NCI-H187 (cell line): ENCODE measurements at places on chromosomes 11 and 22.
A peak's percentile ranks its signal among the peaks of the same experiment; 100 is the strongest.

- DNase-seq: no peak
These were observed 87.5 kb downstream of the YAP1 start for GRCh38 chr11:102197670-102198139.

DNA sequence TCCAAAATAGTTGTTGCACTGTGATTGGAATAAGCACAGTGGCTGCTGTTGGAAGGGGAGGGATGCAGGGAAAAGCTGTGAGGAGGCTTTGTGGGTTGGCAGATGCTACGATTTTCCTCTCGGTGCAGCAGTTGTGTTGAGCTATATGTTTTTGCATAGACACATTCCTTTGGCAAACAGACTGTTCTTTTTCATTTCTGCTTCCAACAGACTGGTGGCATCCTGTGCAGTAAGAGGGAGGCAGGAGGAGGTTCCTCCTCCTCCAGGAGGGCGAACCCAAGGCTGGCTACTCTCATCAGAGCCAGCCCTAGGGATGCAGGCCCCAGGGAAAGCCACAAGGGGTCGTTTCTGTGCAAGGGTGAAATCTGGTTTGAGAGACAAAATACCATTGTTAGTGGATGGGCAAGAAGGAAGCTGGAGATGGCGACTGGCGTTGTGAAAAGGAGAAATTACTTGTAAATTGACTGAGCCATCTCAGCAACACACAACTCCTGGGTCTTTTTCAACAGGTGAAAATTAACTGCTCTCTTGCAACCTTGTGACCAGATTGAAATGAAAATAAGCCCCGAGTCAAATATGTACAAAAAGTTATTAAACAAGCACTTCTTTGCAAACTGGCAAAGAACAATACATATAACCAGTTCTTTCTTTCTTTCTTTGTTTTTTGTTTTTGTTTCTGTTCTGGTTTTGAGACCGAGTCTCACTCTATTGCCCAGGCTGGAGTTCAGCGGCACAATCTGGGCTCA, 26.5 kb upstream of the UBASH3B start:
- peak; percentile 30 for DNase-seq

- DNase-seq: no peak
These were observed 509 bp downstream of the LAMTOR1 start for GRCh38 chr11:72102631-72102945.

DNA sequence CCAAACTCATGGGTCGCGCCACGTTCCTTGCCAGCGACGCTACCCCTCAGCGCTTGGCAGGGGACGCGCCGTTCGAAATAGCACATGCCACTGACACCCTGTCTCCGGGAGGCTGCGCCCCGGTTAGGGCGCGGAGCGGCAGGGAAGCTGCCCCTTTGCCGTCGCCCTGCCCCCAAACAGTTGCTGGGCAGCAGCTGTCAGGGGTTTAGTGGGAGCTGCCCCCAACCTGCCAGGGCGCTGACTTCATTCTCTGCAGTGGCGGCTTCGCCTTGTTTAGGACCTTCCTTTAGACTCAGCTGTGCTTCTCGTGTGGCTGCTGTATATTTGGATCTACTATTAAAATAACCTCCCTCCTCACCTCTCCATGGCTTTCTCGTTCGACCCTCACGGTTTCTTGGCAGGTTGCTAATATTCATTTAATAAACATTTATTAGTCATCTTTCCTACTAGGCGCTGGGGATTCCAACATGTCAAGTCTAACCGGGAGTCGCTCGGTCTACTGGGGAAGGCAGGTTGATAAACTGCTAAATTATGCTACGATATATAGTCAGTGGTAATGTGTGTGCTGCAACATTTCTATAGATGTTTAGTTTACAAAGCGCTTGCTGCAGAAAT, 782 bp downstream of the TMEM109 start:
- no peak for DNase-seq

DNA sequence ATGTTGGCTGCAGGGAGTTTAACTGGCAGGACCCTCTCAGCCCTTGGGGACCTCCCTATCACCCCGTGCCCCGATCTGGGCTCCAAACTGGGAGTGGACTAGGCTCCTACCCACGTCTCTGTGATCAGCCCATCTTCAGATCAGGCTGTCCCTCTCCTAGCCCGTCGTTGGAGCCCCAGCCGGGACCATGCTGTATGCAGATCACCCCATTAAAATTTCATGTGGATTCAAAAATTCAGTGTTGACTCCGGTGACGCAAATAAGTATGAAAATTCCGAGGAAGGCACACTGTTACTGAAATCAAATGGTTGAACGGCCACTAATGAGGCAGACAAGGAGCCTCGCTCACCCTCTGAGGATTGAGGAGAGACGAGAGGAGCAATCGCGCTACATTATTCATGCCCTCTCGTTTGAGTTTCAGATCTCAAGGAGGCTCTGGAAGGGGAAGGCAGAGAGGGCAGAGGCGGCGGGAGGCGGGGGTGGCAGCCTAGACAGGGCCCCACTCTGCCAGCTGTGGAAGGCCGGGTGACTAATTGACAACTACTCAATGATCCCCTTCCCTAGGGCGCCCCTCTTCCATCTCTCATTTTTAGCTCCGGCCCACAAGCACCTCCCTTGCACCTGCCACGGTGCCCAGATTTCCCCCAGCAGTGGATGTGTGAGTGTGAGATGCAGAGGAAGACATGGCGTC, 255.4 kb downstream of the MIAT start:
- no peak for DNase-seq

GRCh38 chr11:44674809-44675208, 52.0 kb upstream of the TSPAN18 start:
- no peak for DNase-seq

DNA sequence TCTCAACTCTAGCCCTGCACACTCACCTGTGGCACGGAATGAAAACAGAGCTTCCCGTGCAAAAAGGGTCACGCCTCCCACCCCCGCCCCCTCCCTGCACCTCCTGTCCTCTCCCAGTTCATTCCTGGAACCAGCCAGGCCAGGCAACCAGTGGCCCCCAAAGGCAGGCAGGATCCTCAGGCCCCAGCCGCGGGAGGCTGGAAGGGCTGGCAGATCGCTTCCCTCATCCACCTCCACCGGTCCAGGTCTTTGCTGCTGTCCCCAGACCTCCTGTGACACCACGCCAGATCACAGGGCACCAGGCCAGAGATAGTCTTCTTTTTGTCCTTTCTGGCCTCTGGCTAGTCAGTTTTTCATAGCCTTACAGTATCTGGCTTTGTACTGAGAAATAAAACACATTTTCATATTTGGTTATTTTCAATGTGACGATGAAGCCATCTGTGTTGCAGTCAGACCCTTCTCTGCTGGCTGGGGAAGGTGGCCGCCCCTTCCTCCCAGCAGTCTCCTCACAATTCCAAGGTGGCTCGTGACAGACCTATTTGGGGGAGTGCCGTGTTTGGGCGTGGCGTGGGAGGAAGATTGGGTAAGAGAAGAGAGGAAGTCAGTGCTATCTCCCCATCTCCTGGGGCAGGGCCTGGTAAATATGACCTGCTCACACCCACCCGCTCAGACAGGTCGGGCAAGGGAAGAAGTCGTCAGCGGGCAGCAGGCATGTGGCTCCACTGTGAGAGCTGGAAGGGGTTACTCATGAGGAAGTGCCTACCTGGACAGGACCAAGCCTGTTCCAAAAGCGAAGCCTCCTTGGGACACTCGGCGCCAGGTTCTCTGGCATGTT, 9.1 kb downstream of the SSH3 start:
- no peak for DNase-seq

- no peak for DNase-seq
These were observed 7.7 kb upstream of the LTO1 start for GRCh38 chr11:69682681-69683326.

DNA sequence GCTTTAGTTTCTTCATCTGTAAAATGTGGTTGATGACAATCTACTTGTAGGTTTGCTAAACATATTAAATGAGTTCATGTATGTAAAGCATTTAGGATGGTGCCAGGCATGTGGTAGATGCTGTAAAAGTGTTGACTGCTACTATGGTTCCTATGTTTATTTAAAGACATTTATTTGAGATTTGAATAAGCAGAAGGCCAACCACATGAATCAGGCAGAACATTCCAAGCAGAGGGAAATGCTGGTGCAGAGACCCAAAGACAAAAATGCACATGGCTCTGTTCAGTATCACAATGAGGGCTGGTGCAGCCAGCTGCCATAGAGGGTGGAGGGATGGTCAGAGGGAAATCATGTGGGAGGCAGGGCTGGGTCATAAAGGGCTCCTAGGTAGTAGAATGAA, 156.2 kb upstream of the PDGFD start:
- DNase-seq: no peak

GRCh38 chr22:29071261-29072045, 1.4 kb upstream of the KREMEN1 start:
- DNase-seq: no peak

GRCh38 chr11:2203440-2204259, 32.0 kb upstream of the TH start:
- DNase-seq: no peak

GRCh38 chr11:85539029-85539689, 88.0 kb downstream of the DLG2 start:
- DNase-seq: no peak

DNA sequence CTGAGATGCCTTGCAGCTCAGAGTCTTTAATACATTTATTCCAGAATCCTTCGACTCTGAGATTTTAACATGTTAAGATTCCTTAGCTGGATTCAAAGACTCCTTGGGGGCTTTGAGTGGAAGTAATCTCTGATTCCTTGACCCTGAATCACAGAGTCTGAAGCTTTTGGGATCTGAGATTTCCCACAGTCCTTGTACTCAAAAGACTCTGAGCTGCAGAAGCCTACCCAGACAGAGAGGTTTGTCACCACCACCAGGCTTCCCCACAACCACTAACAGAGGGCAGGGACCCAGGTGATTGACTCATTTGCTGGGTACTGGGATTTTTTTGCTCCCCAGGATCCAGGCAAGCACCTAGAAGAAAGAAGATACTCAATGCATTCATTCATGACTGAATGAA, 1.4 kb upstream of the SERPINH1 start:
- no peak for DNase-seq

DNA sequence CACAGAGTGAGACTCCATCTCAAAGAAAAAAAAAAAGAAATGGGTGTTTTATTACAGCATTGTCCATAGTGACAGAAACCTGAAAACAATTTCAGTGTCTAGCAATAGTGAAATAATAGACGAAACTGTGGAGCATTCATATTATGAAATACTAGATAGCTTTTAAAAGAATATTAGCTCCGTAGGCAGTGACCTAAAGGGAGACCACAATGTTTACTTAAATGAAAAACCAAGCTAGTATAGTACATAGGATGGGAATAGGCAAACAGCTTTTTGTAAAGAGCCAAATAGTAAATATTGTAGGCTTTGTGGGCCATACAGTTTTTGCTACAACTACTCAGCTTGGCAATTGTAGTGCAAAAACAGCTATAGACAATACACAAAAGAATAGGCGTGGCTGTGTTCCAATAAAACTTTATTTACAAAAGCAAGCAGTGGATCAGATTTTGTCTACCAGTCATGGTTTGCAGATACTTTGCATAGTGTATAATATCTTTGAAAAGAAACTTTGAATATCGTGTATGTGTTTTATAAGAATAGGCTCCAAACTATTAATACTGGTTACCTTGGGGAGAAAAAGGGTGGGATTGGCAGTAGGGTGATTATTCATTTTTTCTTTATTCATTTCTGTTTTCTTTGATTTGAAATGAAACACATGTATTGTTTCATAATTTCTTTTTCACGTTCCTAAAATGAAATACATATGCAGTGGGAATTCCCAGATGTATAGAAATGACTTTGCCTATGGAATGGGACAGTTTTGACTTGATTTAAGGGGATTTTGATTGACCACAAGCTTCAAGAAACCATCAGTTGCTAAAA, 50.7 kb downstream of the PRR5L start:
- DNase-seq: no peak

DNA sequence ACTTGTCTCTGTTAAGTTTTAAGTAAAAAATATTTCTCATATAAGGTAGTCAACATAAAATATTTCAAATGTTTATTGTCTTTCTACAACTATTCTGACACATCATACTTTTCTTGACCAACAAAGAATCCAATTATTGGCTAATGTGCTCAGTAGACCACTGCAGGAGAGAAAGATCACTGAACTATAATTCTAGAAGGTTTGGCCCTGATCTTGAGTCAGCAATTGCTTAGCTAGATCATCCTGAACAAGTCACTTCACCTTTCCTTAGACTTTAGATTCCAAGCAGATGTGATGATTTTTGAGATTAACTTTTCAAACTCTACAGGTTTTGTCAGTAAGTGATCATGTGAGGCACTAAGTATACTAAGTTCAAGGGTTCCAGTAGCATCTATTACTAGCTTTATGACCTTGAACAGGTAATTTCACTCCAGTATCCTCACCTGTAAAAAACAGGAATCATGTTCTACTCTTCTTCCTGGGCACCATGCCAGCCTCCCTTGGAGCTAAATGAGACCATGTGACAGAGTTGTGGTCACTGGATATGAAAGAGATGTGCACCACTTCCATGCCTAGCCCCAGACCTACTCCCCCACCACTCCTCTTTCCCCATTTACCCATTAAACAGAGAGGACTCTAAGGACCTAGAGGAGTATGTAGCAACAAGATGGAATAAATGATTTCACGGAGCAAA, 17.3 kb downstream of the PGM2L1 start:
- DNase-seq: peak; percentile 83

DNA sequence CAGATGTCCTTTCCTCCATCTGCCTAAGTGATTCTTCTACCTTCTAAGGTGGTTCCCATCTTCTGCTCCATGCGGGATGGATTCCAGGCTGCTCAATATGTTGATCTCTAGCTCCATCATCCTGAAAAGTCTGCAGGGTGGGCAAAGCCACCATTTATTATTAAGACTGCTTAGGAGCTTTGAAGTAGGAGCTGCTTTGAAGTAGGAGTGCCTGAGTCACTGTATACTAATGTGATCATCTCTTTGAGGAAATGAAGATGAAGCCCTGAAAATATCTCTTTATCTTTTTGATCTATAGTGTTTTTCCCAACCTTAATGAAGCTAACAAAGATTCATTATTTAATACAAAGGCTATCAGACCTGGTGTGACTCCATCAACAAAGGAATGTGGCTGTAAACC, 13.1 kb downstream of the HEPHL1 start:
- no peak for DNase-seq

DNA sequence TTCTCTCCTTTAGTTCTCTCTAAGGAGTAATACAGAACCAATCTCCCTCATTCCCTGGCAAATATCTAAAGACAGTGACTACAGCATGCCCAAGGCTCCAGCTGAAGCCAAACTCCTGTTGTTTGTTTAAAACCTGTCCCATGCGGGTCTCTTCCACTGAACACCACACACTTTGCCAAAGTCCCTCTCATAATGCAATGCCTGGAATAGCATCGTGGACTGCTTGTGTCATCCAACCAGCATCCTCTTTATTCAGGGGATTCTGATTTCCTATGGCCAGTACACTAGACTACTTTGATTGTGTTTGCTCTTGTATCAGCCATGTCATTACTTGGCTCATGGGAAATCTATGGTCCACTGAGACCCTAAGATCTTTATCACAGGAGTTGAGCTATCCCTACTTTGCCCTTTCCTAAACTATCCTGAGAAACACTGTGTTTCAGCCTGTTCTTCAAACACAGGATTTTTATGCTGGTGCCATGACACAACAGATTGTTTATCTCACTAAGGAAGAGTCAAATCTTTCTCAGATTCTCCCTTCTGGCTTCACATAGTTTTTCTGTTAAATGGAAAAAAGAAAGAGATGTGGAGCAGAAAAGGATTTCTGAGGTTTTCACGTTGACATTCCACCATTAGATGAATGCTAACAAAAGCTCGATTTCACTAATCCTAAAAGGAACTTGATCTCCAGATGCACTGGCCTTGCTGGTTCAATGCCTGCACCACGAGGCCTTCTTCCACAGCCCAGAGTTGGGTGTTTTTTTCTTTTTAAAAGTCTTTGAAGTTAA, 15.9 kb upstream of the IRAG1 start:
- no peak for DNase-seq
